ENCODE measurements at places on chromosomes 13 and 19.

- H3K27me3 ChIP-seq, result no peaks in the 10 kb centered on the region
- no peak overlapping the region for H3K4me3 ChIP-seq
- H3K27ac ChIP-seq, result no peak overlapping the region
- DNase-seq, result no peak
Observed at GRCh38 chr19:15299568-15300409, 32.5 kb downstream of the BRD4 start.

DNA sequence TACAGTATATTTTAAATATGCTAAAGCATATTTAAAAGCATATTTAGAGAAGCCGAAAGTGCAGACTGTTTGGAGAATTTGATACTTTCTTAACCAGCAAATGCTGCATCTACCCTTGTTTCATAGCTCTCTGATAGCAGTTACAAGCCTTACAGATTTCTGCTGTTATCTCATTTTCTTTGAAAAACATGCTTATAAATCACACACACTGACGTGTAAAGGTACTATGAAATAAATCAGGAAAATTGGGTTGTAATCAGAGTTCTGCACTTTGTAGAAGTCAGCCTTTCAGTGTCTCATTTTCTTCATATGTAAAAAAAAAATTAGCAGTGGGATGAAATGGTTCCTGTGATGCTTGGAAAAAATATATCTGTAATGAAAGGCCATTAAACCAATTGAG, 1432.4 kb upstream of the ATXN8OS start:
- no peak overlapping the region for H3K27ac ChIP-seq
- H3K4me3 ChIP-seq, result no peak overlapping the region
- H3K4me1 ChIP-seq, result no peaks in the 10 kb centered on the region
- H3K27me3 ChIP-seq, result no peaks in the 10 kb centered on the region
- H3K36me3 ChIP-seq, result no peaks in the 10 kb centered on the region

DNA sequence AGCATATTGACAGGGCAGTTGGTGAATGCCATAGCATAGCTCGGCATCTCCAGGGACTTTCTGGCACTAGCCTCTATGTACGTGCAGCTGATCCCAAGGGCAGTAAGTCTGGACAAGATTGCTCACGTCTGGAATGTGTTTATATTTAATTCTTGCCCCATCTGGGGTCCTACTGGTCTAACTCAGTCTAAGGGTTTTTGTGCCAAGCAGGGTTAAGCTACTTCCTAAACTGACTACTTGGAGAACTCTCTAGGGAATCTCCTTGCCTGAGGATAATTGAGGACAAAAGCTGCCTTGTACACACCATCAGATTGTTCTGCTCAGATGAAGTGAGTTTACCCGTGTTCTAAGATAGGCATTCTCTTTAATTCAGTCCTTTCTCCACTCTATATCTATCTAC, 358.1 kb downstream of the MYO16 start:
- H3K27ac ChIP-seq, result no peak overlapping the region
- no peaks in the 10 kb centered on the region for H3K36me3 ChIP-seq
- H3K4me1 ChIP-seq, result no peaks in the 10 kb centered on the region
- H3K4me3 ChIP-seq, result no peak overlapping the region
- no peaks in the 10 kb centered on the region for H3K27me3 ChIP-seq

GRCh38 chr13:31625115-31625514, 114.2 kb upstream of the RXFP2 start:
- H3K27me3 ChIP-seq, result no peaks in the 10 kb centered on the region
- H3K36me3 ChIP-seq, result no peaks in the 10 kb centered on the region
- DNase-seq, result no peak
- H3K4me3 ChIP-seq, result no peak overlapping the region
- no peak overlapping the region for H3K27ac ChIP-seq

DNA sequence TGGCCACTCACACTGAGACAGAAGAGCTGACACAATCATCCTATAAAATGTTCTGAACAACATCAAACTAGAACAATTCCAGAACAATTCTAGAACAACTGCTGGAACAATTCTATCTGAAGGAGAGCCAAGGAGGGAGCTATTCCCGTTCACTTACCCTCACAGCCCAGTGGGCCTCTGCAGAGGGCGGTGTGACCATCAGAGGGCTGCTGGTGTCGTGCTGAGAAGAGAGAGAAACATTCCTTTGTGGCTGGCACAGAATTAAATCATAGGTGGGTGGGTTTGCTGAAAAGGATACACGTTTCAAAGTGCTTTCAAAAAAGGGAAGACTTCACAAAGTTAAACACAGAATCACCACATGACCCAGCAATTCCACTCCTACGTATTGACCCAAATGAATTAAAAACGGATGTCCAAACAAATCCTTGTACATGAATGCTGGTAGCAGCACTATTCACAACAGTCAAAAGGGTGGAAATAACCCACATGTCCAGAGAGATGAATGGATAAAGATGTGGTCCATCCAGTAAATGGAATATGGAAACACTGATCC, 34.9 kb downstream of the EPS15L1 start:
- H3K36me3 ChIP-seq, result no peaks in the 10 kb centered on the region
- no peaks in the 10 kb centered on the region for H3K27me3 ChIP-seq
- peak overlapping the region; percentile 43 for H3K27ac ChIP-seq
- H3K4me1 ChIP-seq, result peaks cover 17% of the 10 kb centered on the region
- no peak for DNase-seq

DNA sequence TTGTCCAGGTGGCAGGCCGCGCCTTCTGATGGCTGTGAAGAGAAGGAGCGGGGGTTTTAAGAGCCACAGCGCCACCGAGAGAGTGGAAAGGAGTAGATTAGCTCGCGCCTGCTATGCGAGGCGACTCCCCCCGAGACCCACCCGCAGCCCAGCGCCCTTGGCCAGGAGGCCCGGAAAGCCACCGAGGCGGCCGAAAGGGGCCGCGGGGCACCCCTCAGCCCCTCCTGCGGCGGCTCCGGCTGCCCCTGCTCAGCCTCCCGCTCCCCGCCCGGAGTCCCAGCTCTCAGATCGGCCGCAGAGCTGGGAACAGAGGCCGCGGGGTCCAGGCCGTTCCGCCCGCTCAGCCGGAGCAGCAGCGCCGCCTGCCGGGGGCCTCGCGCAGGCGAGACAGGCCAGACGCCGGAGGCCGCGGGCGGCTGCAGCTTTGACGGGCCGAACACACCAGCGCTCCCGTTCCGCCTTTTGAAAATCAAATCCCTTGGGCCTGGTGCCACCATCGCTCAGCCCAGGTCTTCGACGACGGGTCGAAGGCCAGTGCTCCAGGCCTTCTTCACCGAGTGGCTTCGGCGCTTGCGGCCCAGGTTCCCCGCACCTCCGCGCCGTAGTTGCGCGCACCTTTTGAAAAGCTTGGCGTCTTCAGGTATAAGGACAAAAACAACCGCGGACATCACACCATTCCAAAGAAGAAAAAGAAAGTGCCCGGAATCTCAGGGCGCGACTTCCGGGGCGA, 15.3 kb downstream of the CDX2 start:
- H3K4me3 ChIP-seq, result peak overlapping the region; percentile 26
- no peaks in the 10 kb centered on the region for H3K36me3 ChIP-seq
- peak; percentile 59 for DNase-seq
- H3K27ac ChIP-seq, result no peak overlapping the region
